ENCODE measurements at places on chromosomes 4 and X. TPM values are rescaled to one million over a fixed set of nuclear protein-coding genes. Genes with fewer than 3 reads are reported as not detected.
A peak's percentile ranks its signal among the peaks of the same experiment; 100 is the strongest.

GRCh38 chr4:129806986-129807385 is 711.0 kb downstream of the C4orf33 start:
- H3K4me1 ChIP-seq: no peaks in the 10 kb centered on the region
- H3K4me3 ChIP-seq: no peak overlapping the region
- DNase-seq: no peak
- H3K27ac ChIP-seq: no peak overlapping the region
- H3K27me3 ChIP-seq: no peaks in the 10 kb centered on the region

DNA sequence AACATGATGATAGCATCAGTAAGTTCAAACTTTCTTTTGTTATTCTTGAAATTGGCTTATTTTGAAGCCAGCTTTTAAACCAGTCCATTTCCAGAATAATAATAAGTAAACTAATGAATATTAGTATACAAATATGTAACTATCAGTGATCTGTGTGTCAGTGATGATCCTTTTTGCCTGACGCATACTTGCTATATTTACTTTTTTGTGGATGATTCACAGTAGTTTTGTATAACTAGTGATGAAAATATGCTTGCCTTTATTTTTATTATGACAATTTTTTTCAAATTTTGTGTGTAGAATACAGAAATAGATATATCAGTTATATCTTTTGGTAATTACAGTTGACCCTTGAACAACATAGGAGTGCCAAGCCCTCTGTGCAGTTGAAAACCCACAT is 49.5 kb downstream of the USP53 start:
- no peak for DNase-seq
- H3K4me3 ChIP-seq: no peak overlapping the region
- no peaks in the 10 kb centered on the region for H3K27me3 ChIP-seq
- H3K36me3 ChIP-seq: peaks cover 20% of the 10 kb centered on the region

GRCh38 chr4:65046192-65047133 is 623.8 kb downstream of the EPHA5 start:
- H3K4me3 ChIP-seq: no peak overlapping the region
- H3K36me3 ChIP-seq: no peaks in the 10 kb centered on the region
- DNase-seq: no peak
- no peaks in the 10 kb centered on the region for H3K27me3 ChIP-seq
- H3K4me1 ChIP-seq: no peaks in the 10 kb centered on the region
- no peak overlapping the region for H3K27ac ChIP-seq

- H3K4me1 ChIP-seq: no peaks in the 10 kb centered on the region
- no peak for DNase-seq
- peaks cover 19% of the 10 kb centered on the region for H3K27me3 ChIP-seq
- no peak overlapping the region for H3K4me3 ChIP-seq
Measured at GRCh38 chr4:3062471-3062870, 11.9 kb downstream of the HTT-AS start.

FGF16 gene
- not detected for total RNA-seq

- DNase-seq: no peak
- H3K36me3 ChIP-seq: no peaks in the 10 kb centered on the region
- no peaks in the 10 kb centered on the region for H3K4me1 ChIP-seq
- no peak overlapping the region for H3K4me3 ChIP-seq
- H3K27me3 ChIP-seq: peaks cover 4% of the 10 kb centered on the region
- no peak overlapping the region for H3K27ac ChIP-seq
Measured at GRCh38 chrX:108036298-108036973, 8.4 kb upstream of the VSIG1 start.

DNA sequence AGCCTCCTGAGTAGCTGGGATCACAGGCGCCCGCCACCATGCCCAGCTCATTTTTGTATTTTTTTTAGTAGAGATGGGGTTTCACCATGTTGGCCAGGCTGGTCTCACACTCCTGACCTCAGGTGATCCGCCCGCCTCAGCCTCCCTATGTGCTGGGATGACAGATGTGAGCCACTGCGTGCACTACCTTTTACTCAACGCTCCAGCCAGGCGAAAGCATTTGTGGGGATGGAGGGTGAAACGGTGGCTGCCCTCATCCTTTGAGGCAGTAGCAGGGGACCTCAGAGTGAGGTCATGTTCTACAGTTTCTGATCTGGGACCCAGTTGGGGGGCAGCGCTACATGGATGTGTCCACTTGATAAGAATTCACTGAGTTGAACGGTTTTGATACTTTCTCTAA is 65.8 kb upstream of the GPR78 start:
- H3K27me3 ChIP-seq: no peaks in the 10 kb centered on the region
- no peaks in the 10 kb centered on the region for H3K4me1 ChIP-seq
- H3K27ac ChIP-seq: no peak overlapping the region
- no peak overlapping the region for H3K4me3 ChIP-seq

AADAT gene
- not detected for total RNA-seq

GRCh38 chr4:47118192-47118929 is 87.0 kb downstream of the GABRB1 start:
- no peak overlapping the region for H3K27ac ChIP-seq
- DNase-seq: no peak
- H3K36me3 ChIP-seq: no peaks in the 10 kb centered on the region
- H3K4me1 ChIP-seq: peaks cover 4% of the 10 kb centered on the region
- no peaks in the 10 kb centered on the region for H3K27me3 ChIP-seq

GRCh38 chr4:83212041-83212851 is 72.4 kb downstream of the COQ2 start:
- peak; percentile 59 for DNase-seq
- H3K27me3 ChIP-seq: peaks cover 5% of the 10 kb centered on the region
- H3K36me3 ChIP-seq: peaks cover 22% of the 10 kb centered on the region
- peak overlapping the region; percentile 59 for H3K27ac ChIP-seq
- peaks cover 79% of the 10 kb centered on the region for H3K4me1 ChIP-seq

GRCh38 chr4:94365304-94365703 is 22.7 kb upstream of the HPGDS start:
- peaks cover 1% of the 10 kb centered on the region for H3K27me3 ChIP-seq
- no peaks in the 10 kb centered on the region for H3K4me1 ChIP-seq
- no peaks in the 10 kb centered on the region for H3K36me3 ChIP-seq
- no peak for DNase-seq
- H3K27ac ChIP-seq: no peak overlapping the region

DNA sequence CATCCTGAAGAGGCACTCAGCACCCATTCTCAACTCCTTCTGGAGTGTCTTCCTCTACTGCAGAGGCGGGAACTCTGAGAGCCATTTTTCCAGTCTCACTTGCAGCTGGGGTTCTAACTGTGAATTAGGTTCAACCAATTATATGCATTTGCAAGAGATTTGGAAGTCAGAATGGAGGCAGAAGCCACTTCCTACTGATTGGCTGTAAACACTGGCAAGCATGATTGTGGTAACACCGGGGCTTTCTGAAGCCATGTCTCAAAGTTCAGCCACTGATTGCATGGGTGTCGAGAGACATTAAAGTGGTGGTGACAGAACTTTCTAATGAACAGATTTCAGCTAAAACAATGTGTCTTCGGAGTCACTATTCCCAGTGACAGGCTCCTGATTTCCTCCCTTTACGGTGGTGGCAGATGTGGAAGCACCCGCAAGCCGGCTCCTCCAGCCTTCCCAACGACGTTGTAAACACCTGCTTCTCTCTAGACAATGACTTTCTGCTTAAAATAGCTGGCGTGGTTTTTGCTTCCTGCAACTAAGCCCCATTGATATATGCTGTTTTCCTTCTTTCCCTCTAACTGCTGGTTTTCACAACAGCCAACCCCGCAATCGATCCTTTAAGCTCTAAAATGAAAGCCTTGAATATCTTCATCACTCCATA is 92.0 kb downstream of the IRF2 start:
- peaks cover 85% of the 10 kb centered on the region for H3K4me1 ChIP-seq
- H3K27me3 ChIP-seq: no peaks in the 10 kb centered on the region
- H3K36me3 ChIP-seq: peaks cover 44% of the 10 kb centered on the region
- peak overlapping the region; percentile 68 for H3K4me3 ChIP-seq
- DNase-seq: peak; percentile 9
